Fibroblast of skin of right biceps (primary cell): ENCODE measurements at places on chromosomes 4 and X.

DNA sequence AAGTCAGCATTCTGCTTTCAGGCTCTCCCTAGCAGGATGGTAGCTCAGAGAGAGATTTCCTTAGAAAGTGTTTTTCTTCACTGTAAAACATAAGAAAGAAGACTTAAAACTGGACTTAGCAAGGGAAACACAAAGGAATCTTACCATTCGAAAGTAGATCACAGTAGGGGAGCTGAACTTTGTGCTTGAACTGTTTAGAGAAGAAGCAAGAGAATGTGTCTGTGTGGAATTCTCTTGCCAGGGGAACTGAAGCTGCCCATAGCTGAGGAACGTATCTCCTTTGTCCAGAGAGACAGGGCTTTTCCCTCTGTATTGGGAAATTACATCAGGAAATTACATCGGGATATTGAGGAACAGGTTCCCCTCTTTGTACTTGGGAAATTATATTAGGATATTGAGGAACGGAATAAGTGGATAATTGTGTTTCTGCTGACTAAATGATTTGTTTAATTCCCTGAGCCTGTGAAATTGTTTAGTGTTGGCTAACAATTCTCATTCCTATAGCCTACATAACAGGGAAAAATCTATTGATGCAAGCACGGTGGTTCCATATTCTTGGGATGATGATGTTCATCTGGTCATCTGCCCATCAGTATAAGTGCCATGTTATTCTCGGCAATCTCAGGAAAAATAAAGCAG is 21.2 kb downstream of the SRD5A3 start:
- DNase-seq: no peak

- peak; percentile 88 for DNase-seq
Observed at GRCh38 chr4:82865592-82865991, 25.4 kb downstream of the SEC31A start.

DNA sequence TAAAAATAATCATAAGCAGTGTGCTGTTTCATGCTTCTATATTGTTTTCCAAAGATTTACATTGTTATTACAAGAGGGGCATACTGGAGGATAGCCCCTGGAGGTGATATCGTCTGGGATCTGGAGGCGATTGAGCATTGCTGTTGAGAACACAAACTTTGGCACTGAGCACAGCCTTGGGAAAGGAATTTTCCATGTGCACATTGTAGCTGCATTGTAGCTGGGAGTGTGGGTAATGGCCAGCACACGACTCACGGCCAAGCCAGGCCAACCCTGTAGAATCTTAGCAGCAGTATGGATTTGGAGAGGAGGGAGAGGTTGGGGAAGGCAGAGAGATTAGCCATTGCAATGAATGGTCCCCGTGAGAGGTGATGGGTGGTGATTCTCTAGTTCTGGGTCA is 121.9 kb downstream of the SMIM20 start:
- DNase-seq: no peak

- DNase-seq: no peak
Observed at GRCh38 chr4:163922302-163922701, 427.8 kb downstream of the TMA16 start.

- no peak for DNase-seq
Observed at GRCh38 chr4:68390205-68390935, 40.5 kb upstream of the YTHDC1 start.

DNA sequence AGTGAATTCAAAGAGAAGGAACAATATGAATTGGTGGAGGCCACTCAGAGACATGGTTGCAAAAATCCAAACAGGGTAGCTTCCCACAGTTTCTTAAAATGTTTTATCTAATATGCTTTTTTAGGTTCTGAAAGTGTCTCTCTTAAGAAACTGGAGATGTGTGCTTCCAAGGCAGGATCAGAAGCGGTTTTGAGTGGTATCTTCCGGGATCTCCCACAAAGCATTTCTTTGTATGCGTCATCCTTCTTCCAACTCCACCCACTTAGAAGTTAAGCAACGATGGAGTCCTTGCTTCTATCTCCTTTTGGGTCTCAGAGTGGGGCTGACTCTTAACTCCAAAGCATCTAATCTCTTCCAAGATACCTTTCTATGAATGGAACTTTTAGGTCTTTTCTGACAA is 196.7 kb downstream of the MID1 start:
- no peak for DNase-seq

DNA sequence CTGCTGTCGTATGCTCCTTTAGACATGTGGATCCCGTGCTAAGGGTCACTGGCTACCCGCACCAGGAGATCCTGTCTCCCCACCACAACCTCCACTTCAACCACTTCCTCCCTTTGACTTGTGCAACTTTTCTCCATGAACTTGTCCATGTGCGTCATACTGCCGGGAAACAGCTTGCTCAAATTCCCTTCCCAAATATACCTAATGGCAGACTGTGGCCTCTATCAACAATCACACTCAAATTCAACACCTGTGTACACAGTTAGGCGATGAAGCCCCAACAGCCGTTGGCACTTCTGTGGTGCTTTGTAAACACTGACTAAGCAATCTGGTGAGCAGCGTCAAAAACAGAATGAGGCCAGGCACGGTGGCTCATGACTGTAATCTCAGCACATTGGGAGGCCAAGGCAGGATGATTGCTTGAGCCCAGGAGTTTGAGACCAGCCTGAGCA is 49.5 kb downstream of the CD99L2 start:
- no peak for DNase-seq

GRCh38 chr4:55002431-55002830 is 123.0 kb downstream of the KDR start:
- no peak for DNase-seq

DNA sequence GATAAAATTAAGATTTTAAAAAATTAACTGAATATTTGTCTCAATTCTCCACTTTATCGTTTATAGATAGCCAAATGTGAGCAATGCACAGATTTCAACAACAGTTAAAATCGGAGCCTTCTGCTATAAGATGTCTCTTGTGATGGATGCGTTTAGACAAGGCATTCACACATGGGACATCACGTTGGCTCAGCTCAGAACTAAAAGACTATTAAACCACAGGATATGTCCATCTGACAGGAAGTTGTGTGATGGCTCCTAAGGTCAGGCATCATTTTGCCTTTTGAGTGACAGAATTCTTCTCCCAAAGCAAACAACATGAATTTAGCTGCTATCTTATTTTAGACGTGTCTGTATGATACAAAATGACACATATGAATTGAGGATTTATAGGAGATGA is 17.3 kb upstream of the VCX3B start:
- no peak for DNase-seq

DNA sequence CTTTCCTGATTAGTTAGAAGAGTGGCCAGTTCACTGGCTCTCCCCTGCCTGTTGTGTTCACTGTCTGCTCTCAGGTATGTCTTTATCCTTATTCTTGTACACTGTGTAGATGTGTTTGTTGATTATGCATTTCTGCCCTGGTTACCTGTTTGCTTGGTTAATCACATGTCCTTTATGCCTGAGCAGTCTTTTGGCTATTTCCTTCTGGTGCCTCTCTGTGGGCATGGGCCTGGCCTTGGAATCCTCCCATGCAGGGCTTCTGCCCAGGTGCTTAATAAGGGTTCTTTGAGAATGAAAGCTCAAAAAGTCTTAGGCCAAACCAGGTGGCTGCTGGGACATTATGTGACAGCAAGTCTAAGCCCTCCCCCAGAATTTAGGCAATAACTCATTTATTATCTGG is 26.5 kb downstream of the OTUD6A start:
- DNase-seq: no peak

DNA sequence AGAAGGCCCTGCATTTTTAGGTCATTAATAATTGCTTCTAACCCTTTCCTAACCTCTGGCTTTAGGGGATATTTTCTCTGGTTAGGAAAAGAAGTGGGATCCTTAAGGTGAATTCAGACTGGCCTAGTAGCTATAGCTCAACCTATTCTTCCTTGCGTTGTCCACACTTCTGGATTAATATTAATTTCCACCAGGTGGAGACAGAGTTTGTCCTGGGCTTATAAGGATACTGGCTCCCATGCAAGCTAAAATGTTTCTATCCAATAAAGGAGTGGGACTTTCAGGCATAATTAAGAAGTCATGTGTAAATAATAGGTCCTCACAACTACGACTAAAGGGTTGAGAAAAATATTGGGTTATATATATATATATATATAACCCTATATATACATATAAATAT is 860.0 kb upstream of the POU3F4 start:
- no peak for DNase-seq

DNA sequence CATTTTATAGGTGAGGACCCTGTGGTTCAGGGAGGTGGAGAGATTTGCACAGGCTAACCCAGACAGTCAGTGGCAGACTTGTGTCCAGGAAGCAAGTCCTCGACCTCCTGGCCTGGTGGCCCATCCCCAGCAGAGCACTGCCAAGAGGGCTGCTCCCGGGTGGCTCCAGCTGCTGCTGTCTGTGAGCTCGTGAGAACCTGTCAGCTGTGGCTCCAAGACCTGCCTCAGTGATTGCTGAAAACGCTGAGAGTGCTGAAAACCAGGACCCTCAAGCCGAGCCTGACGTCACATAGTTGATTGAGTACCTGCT is 74.2 kb downstream of the RTL9 start:
- DNase-seq: no peak

- no peak for DNase-seq
Observed at GRCh38 chrX:10484683-10485247, 135.6 kb downstream of the MID1 start.

GRCh38 chrX:131649741-131650140 is 105.9 kb downstream of the OR13H1 start:
- DNase-seq: no peak

- no peak for DNase-seq
Observed at GRCh38 chr4:113407409-113407808, 354.1 kb downstream of the CAMK2D start.

GRCh38 chrX:20412871-20413486 is 146.3 kb upstream of the RPS6KA3 start:
- DNase-seq: no peak

GRCh38 chr4:104451573-104451972 is 43.1 kb downstream of the CXXC4 start:
- DNase-seq: no peak

GRCh38 chrX:120647127-120647526 is 17.3 kb upstream of the C1GALT1C1 start:
- DNase-seq: no peak

- DNase-seq: no peak
Observed at GRCh38 chr4:3307060-3307459, 14.2 kb downstream of the RGS12 start.

- no peak for DNase-seq
Observed at GRCh38 chrX:31181377-31182000, 109.6 kb upstream of the FTHL17 start.

DNA sequence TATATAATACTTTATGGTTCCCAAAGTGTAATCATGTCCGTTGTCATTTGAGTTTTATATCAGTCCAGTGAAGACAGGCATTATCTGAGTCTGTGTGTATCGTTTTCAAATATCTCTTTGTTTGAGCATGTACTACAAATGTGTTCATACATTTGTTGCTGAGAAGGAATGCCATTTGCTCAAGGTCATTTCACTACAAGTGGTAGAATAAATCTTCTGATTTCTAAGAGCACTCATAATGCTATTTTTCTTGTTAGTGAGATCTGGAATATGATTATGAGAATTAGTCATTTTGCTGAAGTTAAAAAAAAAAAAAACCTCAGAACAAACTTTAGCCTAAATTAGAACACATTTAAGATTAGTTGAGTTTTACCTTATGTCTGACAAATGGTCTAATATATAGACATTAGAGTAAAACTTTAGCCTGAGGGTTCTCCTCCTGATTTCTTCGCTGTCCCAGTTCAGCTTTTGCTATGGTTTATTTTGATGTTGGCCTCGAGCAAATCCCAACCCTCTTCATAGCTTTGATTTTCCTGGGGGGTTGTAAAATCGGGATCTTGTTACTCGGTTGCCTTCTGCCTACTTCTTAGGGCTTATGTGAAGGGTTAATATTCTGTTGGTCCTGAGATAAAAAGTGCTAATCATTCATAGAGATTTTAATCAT is 87.1 kb downstream of the TMEM131L start:
- DNase-seq: peak; percentile 19

DNA sequence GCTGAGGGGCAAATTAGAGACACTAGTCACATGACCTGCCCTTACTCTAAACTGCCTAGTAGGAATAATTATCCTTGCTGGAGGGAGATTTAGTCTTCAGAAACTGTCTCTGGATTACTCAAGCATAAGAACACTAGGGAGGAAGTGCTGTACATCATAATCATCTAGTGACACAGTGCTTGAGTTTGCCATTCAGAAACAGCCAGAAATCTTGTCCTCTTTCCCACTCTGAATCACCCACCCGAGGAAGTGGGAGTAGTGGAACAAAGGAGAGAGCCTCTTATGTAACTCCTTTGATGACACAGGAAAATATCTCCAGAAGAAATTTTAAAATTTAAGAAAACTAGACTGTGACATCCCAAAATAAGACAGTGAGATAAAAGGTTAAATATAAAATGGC is 69.3 kb upstream of the PCDH19 start:
- DNase-seq: no peak

DNA sequence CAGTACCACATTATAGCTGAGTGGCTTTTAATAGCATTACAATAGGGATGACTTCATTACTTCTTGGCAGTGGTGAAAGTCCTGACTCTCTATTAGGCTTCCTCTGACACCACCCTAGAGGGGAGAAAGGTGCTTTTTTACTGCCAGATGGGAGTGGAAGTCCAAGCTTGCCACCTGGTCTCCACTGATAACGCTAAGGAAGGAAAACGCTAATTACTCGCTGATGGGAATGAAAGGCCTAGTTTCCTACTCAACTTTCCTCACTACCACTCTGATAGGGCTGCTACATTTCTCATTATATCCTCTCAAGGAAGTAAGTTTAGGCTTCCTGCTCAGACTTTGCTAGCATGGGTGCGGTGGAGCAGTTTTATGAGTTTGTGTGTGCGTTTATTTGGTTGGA is 62.3 kb upstream of the PAGE3 start:
- no peak for DNase-seq

DNA sequence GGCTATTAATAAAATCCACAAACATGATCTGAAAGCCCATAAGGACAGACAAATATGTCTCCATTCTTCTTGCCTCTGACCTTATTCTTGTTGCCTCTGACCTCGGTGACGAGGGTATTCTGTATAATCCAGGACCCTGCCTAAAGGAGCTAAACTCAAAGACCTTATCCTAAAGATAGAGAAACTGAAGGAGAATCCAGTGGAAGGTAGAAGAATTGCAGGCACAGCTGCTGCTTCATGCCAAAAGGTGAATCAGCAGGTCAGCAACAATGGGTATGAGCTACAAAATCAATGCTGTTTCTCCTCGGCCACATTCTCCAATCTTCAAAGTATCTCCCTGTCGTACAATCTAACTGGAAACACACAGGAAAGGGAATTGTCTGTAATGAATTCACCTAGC is 71.4 kb downstream of the INTS6L start:
- DNase-seq: no peak

- DNase-seq: no peak
Observed at GRCh38 chrX:129741880-129742758, 3.3 kb downstream of the XPNPEP2 start.

- peak; percentile 31 for DNase-seq
Observed at GRCh38 chrX:107684956-107685385, 56.7 kb downstream of the PRPS1 start.

DNA sequence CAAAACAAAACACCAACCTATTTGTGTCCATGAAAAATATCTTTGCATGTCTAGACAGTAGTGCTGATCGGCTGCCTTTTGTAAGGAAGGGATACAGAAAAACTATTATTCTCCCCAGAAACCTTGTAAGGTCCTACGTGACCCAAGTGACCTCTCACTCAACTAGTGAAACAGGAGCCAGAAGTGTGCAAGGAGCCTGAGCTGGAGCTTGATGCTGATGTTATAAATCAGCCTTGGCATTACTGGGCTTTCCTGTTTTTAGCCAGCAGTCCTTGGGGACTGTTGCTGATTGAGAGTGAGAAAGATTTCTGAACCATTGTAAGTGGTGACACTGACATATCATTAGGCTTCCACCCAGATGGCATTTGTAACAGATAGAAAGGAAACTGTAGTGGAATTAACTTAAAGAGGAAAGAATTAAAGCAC is 100.8 kb upstream of the LIMCH1 start:
- peak; percentile 19 for DNase-seq
